ENCODE measurements at places on chromosomes 7 and 10.

DNA sequence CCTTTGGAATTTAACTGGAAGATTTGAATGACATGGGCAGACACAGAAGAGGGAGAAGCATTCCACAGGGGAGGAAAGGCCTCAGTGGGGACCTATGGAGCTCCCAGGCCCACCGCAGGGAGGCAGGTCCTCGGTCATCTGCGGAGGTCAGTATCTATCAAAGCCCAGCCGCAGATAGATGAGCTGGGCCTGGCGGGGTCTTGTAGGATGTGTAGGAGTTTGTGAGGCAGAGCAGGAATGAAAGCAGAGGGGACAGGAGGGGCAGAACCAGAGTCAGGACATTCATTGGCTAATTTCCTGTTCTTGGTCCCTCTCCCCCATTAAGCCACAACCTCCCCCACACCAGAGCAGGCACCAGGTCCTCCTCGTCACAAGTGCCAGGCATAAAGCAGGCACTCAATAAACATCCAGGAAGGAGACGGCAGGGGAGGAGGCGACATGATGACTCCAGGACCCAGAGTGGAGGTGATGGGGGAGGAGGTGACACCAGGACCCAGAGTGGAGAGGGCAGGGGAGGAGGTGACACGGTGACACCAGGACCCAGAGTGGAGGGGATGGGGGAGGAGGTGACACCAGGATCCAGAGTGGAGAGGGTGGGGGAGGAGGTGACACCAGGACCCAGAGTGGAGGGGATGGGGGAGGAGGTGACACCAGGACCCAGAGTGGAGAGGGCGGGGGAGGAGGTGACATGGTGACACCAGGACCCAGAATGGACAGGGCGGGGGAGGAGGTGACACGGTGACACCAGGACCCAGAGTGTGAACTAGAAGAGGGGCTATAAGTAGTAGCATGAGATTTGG is 83.7 kb upstream of the PDGFA start:
- DNase-seq: no peak

GRCh38 chr7:73896454-73896853 is 35.5 kb downstream of the TMEM270 start:
- no peak for DNase-seq

DNA sequence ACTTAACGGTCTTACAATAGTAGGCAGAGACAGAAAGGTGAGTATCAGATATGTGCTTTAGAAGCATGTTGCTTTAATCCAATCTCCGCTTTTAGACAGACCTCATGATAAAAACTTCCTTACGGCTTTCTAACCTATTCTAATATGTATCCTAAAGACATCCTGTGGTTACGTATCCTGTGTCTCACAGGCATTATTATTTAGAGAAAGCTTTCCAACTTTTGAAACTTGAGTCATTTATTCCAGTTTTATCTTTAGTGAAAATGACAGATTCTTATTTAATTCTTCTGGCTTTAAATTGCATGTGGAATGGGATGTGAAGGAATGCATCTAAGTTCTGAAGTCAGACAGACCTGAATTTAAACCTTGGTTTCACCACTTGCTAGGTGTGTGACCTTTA is 118.9 kb downstream of the OTUD1 start:
- DNase-seq: peak; percentile 7

DNA sequence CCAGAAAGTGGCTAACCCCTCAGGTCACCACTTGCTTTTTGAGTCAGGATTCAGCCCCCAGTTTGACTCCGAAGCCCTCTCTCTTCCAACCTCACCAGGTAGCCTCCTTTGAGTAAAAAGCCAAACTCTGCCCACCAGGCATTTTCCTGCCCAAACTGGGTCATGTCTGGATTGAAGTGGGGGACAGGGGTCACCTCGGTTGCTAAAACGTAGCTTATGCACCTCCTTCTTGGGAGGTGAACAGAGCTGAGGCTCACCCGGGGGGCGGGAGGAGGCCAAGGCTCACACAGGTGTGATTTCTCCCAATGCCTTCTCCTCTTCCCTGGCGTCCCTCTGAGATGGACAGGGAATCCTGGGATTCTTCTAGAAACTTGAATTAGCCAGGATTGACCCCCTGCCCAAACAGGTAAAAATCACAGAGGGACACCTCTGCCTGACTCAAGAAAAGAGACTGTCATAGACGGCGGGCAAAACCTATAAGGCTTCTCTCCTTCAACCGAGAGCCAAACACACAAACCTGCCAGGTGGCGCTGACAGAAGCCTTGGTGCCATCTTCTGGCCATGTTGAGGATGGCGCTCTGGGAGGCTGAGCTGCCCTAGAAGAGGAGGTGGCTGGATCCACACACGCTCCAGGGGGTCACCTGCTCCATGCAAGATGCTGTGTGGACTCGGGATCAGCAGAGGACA is 51.6 kb downstream of the PRLHR start:
- DNase-seq: peak; percentile 7

GRCh38 chr10:9851808-9852207 is 1165.9 kb upstream of the CELF2 start:
- no peak for DNase-seq

DNA sequence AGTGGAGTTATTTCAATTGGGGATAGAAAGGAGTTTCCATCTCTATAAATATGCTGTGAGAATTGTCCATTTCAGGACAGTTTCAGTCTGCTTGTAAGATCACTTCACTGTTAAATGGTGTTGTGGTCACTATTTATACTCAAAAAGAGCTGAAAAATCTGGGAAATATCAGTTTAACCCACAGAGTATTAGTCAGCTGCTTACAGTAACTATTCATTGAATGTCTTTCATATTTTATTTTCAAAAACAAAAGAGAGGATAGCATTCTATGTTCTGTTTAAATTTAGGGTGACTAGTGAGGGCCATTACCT is 85.4 kb upstream of the PLXDC2 start:
- no peak for DNase-seq

All from fibroblast of gingiva (primary cell).